Smooth muscle cell of the pulmonary artery (primary cell): ENCODE measurements at places on chromosomes 2 and 18. TPM values are rescaled to one million over a fixed set of nuclear protein-coding genes. Genes with fewer than 3 reads are reported as not detected.

Gene ZNF638
- 88.7 and 111 TPM in 2 replicates for total RNA-seq

Gene LYPD6B
- 0.10 and 0.20 TPM in 2 replicates for total RNA-seq

Gene ABCG5
- total RNA-seq = not detected in 2 replicates

Gene MYCN
- 0.07 TPM in 1 of 2 replicates, not detected in the other for total RNA-seq

Gene TUBA4B
- not detected in 2 replicates for total RNA-seq

Gene SERPINB10
- total RNA-seq = not detected in 2 replicates

Gene EGR4
- total RNA-seq = not detected in 2 replicates

Gene ALPP
- total RNA-seq = not detected in 2 replicates

Gene ALKAL2
- not detected in 2 replicates for total RNA-seq

Gene SH3RF3
- total RNA-seq = 7.8 and 10.8 TPM in 2 replicates

Gene CRYBA2
- total RNA-seq = not detected in 2 replicates

Gene ONECUT2
- total RNA-seq = under 0.01 TPM in 1 of 2 replicates, not detected in the other

Gene KIF5C
- total RNA-seq = 0.10 and 0.13 TPM in 2 replicates

Gene DES
- 1.1 and 3.0 TPM in 2 replicates for total RNA-seq

Gene CENPA
- total RNA-seq = 1.5 and 2.7 TPM in 2 replicates

Gene SCYGR8
- not detected in 2 replicates for total RNA-seq

Gene MEP1B
- 0.07 TPM in 1 of 2 replicates, not detected in the other for total RNA-seq

Gene SAG
- not detected in 2 replicates for total RNA-seq

Gene LIPG
- 5.5 and 43.0 TPM in 2 replicates for total RNA-seq

Gene IKZF2
- total RNA-seq = 5.2 and 10.0 TPM in 2 replicates

Gene ADCY3
- 112 and 115 TPM in 2 replicates for total RNA-seq

Gene RIT2
- not detected in 2 replicates for total RNA-seq

Gene HOXD13
- not detected in 2 replicates for total RNA-seq

Gene ARHGEF4
- total RNA-seq = 4.7 and 13.2 TPM in 2 replicates

Gene ANKRD62
- not detected in 2 replicates for total RNA-seq

Gene EFR3B
- total RNA-seq = 0.85 and 2.4 TPM in 2 replicates

Gene MATN3
- total RNA-seq = 1.5 and 3.4 TPM in 2 replicates

Gene GCKR
- total RNA-seq = 7.4 and 8.5 TPM in 2 replicates

Gene DNPEP
- total RNA-seq = 68.5 and 91.9 TPM in 2 replicates

Gene CFC1
- not detected in 2 replicates for total RNA-seq

Gene ATP8B1
- 73.6 and 109 TPM in 2 replicates for total RNA-seq

Gene CHRND
- not detected in 2 replicates for total RNA-seq

Gene ZNF396
- 1.9 and 3.5 TPM in 2 replicates for total RNA-seq

Gene RTP5
- total RNA-seq = not detected in 2 replicates

Gene IGFBP2
- 705 and 731 TPM in 2 replicates for total RNA-seq

Gene ZNF385B
- not detected in 2 replicates for total RNA-seq
